ENCODE measurements at places on chromosomes 3 and 15.

DNA sequence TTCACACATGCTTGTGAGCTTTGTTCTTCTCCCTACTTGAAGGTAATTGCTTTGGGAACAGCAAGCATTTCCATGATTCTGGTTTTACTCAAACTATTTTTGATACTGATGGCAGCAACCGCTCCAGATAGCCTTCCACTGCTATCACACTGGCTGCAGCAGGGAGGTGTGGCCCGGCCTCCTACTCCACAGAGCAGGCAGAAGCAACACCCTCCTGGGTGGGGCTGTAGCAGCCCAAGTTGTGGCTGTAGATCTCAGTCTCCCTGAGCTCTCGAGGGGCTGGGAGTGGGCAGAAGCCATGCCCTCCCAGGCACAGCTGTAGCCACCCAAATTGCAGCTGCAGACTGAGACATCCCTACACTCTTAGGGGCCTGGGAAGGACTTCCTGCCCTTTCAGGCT lies 878.8 kb upstream of the GBE1 start:
- no peak for DNase-seq

DNA sequence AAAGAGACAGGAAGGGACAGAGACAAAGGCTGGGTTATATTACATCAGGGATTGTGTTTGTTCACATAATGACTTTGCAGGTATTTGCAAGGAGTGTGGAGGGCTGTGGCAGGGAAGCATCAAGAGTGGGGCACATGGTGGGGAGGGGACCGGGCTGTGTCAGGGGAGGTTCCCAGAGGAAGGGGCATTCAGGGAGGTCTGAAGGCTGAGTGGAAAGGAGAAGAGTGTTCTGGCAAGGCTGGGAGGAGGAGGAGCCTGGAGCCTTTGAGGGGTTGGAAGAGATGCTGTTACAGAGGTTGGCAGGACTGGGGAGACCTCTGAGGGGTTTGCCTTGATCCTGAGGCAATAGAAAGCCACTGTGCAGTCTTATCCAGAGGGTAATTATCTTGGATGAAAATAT lies 49.4 kb downstream of the EXOG start:
- no peak for DNase-seq

DNA sequence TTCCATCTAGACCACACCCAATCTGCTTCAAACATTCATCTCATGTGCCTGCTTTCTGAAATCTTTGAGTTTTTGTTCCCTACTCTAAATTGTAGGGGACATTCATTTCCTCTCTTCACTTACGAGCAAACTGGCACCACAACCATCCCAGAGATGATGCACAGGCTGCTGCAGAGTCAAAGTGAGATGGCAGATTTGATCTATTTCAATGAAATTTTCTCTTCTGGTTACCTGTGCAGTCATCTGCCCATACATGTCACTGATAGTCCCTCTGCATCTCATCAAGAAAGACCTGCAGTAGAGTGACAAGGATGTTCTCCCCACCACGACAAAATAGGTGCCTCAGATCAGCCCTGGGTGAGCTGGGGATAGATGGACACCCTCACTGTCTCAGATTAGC lies 118.2 kb upstream of the TNFAIP8L3 start:
- no peak for DNase-seq

DNA sequence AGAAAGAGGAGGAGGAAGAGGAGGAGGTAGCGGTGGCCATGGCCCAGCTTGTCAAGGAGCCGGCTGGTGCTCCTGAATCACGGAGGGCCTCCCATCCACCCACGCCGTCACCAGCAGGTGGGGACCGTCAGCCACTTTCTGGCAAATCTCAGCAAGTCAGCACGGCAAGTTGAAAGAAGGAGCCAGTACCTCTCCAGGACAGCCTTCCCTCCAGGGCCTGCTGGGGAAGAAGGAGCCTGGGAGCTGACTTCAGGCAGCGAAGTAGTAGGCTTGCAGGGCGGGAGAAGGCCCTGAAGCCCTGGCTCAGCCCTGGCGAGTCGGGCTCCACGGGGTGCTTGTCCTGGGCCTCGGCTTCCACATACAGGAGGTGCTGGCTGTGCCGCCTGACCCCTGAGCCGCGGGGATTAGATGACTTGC lies 99.2 kb upstream of the TRPM1 start:
- DNase-seq, result no peak

- no peak for DNase-seq
Observed at GRCh38 chr15:38818157-38818790, 253.7 kb upstream of the RASGRP1 start.

GRCh38 chr3:100316641-100317069 lies 17.9 kb upstream of the NIT2 start:
- no peak for DNase-seq

DNA sequence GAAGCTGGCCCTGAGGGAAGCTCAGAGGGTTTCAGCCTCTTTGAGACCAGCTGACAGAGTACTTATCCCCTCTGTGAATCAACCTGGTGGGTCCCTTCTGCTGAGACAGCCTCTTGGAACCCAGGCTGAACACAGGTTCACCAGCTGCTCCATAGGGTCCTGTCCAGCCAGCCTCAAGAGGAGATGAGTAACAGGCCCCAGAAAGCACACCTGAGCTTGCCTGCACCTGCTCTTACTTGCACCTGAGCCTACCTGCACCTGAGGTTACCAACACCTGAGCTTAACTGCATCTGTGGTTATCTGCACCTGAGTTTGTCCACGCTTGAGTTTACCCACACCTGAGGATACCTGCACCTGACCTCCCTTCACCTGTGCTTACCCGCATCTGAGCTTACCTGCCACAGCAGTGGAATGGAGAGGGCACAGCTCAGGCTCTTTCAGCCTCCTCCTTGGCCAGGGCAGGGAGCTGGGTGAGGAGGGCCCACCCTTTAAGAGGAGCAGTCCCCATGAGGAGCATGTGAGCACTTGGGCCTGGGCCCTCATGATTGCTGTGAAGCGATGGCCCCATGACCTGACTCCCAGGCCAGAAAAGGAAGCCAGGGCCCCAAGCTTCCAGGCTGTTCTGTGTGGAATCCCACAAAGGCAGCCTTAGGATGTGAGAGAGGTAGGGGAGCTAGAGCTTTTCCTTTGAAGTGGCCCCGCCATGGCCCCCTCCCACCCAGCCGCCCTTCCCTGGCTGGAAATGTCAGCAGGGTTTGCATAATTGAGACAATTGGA lies at the start of gene TRPM1:
Gene TRPM1 (minus strand): TSS at position 464 of the 777 bp plus-strand sequence. CDS start 20,370 bp downstream, outside the sequence.
- DNase-seq, result no peak

GRCh38 chr15:93333796-93334195 lies 244.8 kb upstream of the RGMA start:
- no peak for DNase-seq

GRCh38 chr15:57100136-57100539 lies 181.7 kb downstream of the TCF12 start:
- no peak for DNase-seq

DNA sequence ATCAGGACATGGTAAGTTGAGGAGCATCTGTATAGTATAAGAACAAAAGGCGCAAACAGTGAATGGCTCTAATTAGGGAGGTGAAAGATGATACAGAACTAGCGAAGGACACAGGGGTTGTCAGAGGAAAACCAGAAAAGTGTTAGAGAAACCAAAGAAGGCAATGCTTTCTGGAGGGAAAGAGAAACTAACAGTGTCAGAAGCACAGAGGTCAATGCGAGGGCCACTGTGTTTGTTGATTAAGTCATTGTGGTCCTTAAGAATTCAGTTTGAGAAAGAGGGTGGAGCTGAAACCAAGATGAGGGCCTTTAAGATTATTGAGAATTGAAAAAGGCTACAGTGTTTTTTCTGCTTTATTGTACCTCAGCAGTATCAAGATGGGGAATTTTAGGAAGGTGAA lies 28.8 kb downstream of the ATG7 start:
- DNase-seq, result no peak

DNA sequence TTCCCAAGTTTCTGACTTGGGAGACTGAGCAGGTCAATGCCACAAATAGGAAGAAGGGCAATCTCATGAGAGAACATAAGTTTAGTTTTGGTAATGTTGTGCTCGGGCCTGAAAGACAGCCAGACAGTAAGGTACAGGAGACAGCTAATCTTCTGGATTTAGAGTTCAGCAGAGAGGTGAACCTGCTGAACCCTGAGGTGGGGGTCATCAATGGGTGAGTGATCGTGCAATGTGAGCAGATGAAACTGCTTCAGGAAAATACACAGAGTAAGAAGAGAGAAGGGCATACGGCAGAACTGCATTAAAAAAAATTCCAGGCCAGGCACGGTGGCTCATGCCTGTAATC lies 23.3 kb downstream of the RUBCN start:
- no peak for DNase-seq

DNA sequence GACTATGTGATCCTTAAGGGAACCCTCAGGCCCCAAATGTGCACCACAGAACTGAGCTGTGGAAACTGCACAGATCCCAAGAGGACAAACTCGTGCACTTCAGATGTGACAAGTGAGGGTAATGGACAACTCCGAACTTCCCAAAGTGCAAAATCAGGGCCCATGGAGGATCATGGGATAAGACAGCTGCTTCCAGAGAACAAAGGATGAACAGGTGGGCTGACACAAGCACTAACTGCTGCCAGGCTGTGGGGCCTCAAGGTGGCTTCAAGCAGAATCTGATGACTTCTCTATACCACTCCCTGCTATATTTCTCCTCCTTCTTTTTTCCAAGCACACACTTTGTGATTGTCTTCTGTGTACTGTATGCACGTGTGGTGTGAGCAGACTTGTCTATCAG lies 5.4 kb downstream of the TARS3 start:
- DNase-seq, result no peak

DNA sequence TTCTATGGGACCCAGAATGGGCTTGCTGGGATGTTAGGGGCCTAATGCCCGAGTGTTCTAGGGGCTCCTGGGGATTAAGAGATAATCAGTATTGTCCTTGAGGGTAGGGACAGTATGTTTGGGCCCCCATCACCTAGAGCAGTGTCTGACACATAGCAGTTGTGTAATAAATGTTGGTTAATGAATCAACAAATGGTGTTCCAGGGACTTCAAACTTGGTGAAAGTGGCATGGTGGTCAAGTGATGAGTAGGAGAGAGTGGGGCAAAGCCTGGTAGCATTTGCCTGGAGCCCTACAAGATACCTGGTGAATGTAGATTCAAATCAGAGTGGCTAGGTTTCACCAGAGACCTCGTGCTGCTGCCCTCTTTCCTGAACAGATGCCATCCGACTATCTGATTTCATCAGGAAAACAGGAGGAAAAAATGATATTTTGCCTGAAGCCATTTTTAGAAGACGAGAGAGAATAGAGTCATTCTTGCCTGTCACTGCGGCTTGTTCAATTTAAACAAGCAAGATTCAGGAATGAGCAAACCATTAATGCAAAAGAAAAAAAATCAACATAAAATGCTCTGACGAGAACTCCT lies 117.3 kb downstream of the RPL22L1 start:
- no peak for DNase-seq

DNA sequence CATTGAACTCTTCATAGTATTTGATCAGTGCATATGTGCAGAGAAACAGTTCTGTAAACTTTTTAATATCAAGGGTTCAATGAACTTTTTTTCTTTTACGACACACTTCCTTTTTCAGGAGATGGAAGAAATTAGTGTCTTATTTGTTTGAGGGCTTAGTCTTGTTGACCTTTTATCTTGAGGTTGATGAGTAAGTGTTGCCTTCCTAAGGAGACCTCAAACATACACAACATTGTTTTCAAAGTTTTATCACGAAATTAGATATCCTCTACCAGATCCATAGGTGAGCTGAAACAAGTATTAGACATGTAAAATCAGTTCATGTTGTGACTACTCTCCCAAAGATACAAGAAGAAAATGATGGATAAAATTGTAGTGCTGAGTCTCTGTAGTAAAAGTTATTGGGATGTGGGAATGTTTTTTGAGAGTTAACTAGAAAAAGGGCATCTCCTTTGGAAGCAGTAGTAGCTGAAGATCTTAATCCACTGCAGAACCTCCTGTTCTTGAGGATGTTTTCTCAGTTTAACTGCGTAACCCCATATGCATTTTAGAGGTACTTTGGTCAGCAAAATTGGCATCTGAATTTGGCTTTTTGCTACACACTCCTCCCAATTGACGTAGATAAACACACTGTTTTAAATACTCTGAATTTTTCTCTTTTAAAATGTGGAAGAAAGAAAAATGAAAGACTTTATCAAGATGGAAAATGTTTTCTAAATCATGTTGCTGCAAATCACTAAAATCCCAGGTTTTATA lies 116.8 kb downstream of the GALK2 start:
- no peak for DNase-seq

DNA sequence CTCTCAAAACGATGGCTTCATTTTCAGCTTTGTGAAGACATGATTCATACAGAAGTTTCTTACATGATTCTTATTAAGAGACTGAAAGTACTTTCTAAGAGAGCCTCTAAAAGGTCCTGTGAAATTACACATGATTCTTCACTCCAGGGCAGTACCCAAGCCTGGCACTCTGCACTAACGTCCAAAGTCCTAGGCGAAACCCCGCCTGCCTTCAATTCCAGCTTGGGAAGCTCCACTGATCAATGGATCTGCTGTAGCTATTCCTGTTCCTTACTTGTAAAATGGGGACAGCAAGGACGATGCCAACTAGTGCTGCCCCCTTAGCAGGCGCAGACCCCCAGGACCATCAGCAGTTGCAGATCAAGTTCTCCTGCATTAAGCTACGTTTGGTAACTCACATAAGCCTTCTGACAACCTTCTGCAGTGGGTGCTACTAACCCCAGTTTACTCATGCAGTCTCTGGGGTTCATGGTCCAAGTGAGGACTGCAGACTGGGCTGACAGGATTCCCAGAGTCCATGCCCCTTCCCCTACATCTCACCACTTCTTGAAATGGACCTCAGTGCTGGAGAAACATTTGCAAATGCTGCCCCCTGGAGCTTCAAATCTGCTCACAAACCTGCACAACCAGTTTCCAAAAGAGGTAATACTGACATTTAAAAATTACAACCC lies 10.6 kb downstream of the CHCHD4 start:
- DNase-seq, result no peak

- no peak for DNase-seq
Observed at GRCh38 chr3:17423786-17424536, 318.5 kb downstream of the TBC1D5 start.

GRCh38 chr15:58260205-58260724 lies 122.1 kb downstream of the AQP9 start:
- DNase-seq, result no peak

- no peak for DNase-seq
Observed at GRCh38 chr3:156978481-156978961, 152.4 kb downstream of the LEKR1 start.

GRCh38 chr3:172258624-172259023 lies 189.6 kb downstream of the GHSR start:
- DNase-seq, result no peak

- no peak for DNase-seq
Observed at GRCh38 chr3:66014056-66014455, 24.7 kb downstream of the MAGI1 start.

DNA sequence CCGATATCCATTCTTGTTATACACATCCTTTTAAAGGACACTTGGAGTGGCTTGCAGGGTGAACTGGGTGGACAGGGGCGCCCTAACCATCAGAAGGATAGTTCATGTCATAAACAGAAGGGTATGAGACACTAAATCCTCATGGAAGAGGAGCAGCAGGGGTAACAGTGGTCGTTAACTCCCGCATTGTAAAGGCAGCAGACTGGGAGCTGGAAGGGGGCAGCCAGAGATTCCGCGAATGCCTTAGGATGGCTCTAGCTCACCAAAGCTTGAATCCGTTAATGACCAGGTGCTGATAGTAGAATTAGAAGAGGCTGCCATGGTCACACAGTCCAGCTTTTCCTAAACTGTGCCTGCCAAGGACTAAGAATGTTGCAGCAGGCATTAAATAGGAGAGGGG lies 85.2 kb upstream of the ANKRD34C start:
- no peak for DNase-seq

- no peak for DNase-seq
Observed at GRCh38 chr3:126113238-126113555, 29.3 kb upstream of the SLC41A3 start.

- DNase-seq, result no peak
Observed at GRCh38 chr15:40003116-40003916, 35.7 kb downstream of the SRP14 start.
